Osteocyte (in vitro differentiated cells): ENCODE measurements at places on chromosomes 6 and 20. TPM values are rescaled to one million over a fixed set of nuclear protein-coding genes. Genes with fewer than 3 reads are reported as not detected.

HDGFL1 gene
- total RNA-seq: not detected in 2 replicates

ADNP gene
- 67.4 and 79.6 TPM in 2 replicates for total RNA-seq

EYA2 gene
- total RNA-seq: not detected in 2 replicates

PRKN gene
- 12.7 and 13.4 TPM in 2 replicates for total RNA-seq

TFAP2D gene
- total RNA-seq: not detected in 2 replicates

KIF13A gene
- total RNA-seq: 47.5 and 51.0 TPM in 2 replicates

IPCEF1 gene
- 0.31 and 0.46 TPM in 2 replicates for total RNA-seq

CNBD2 gene
- 3.8 and 4.6 TPM in 2 replicates for total RNA-seq

HAO1 gene
- not detected in 2 replicates for total RNA-seq

SLC22A2 gene
- not detected in 2 replicates for total RNA-seq

VSX1 gene
- total RNA-seq: not detected in 2 replicates

DNA sequence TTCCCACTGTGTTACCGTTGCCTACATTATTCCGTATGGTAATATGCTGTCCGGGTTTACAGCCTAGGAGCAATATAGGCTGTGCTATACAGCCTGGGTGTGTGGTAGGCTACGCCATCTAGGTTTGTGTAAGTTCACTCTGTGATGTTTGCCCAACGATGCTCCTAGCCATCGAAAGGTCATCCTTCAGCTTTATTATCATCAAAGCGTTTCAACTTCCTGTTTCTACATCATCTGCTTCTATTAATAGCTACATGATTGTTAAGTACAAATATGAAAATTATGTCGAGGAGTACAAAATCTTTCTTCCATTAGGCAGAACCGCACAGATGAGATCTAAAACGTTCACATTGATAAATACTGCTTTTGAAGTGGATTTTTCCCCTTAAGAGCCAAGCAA lies 69.9 kb downstream of the PPP1R14C start:
- H3K36me3 ChIP-seq: no peaks in the 10 kb centered on the region
- peaks cover 6% of the 10 kb centered on the region for H3K27me3 ChIP-seq
- H3K4me3 ChIP-seq: no peak overlapping the region

GRCh38 chr20:44400970-44401769 lies 45.7 kb downstream of the HNF4A start:
- no peak for DNase-seq
- H3K27ac ChIP-seq: no peak overlapping the region
- no peak overlapping the region for H3K4me3 ChIP-seq
- no peaks in the 10 kb centered on the region for H3K36me3 ChIP-seq
- no peaks in the 10 kb centered on the region for H3K4me1 ChIP-seq

- H3K27me3 ChIP-seq: no peaks in the 10 kb centered on the region
- H3K27ac ChIP-seq: peak overlapping the region; percentile 67
- DNase-seq: no peak
- no peaks in the 10 kb centered on the region for H3K36me3 ChIP-seq
- no peak overlapping the region for H3K4me3 ChIP-seq
Observed at GRCh38 chr6:147782302-147782701, 273.8 kb downstream of the SAMD5 start.

DNA sequence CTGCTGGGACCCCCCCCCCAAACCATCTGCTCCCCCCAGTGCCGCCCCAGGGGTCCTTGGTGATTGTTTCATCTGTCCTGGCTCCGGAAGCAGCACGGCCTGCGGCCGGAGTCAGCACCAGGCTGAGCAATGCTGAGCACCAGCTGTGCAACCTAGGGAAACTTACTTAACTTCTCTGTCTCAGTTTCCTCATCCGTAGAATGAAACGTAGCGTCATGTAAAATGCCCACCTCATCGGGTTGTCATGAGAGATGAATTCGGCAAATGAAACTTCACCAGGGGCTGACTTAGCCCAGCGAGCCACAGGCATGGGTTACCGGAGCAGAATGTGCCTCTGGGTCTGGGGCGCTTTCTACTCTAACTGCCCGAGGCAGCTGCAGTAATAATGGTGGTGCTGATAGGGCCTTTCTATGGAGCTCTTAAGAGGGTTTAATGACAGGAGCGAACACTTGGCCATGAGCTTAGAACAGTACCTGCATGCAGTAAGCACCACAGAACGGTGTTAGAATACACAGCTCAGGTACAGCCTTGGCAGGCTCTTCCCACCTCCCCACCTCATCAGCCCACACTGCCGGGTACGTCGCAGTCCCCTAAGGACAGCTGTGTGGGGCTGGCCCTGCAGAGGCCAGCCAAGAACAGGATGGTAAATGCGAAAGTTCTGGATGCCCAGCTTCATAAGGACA lies 1.7 kb downstream of the THBS2 start:
- H3K27me3 ChIP-seq: peaks cover 7% of the 10 kb centered on the region
- DNase-seq: peak; percentile 54
- peaks cover 48% of the 10 kb centered on the region for H3K36me3 ChIP-seq
- peaks cover 56% of the 10 kb centered on the region for H3K4me1 ChIP-seq
- peak overlapping the region; percentile 88 for H3K4me3 ChIP-seq

GRCh38 chr20:39717936-39718335 lies 755.8 kb downstream of the DHX35 start:
- H3K4me1 ChIP-seq: peaks cover 3% of the 10 kb centered on the region
- H3K4me3 ChIP-seq: no peak overlapping the region
- H3K36me3 ChIP-seq: no peaks in the 10 kb centered on the region

DNA sequence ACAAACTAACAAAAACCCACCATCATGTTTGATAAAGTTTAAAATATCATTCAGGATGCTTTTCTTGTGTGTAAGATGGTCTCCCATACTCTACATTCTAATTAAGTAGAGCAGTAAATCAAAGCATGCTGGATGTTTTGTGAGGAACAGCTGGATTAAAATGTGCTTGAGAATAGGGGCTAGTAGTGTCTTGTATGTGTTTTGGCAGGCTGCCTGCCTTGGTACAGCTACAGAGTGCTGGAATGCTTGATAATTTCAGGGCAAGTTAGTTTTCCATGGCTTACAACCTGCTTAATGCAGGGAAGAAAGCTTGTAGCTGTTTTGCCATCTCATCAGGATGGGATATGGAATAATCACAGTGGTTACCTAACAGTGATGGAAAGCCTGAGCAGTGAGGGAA lies 636.6 kb upstream of the MMS22L start:
- no peaks in the 10 kb centered on the region for H3K36me3 ChIP-seq
- DNase-seq: no peak
- no peak overlapping the region for H3K27ac ChIP-seq
- H3K4me1 ChIP-seq: no peaks in the 10 kb centered on the region
- no peak overlapping the region for H3K4me3 ChIP-seq
- peaks cover 16% of the 10 kb centered on the region for H3K27me3 ChIP-seq

- no peak overlapping the region for H3K27ac ChIP-seq
- H3K36me3 ChIP-seq: peaks cover 9% of the 10 kb centered on the region
- H3K4me1 ChIP-seq: peaks cover 7% of the 10 kb centered on the region
- DNase-seq: no peak
- no peaks in the 10 kb centered on the region for H3K27me3 ChIP-seq
Observed at GRCh38 chr20:35648836-35649235, 15.9 kb downstream of the CPNE1 start.

DNA sequence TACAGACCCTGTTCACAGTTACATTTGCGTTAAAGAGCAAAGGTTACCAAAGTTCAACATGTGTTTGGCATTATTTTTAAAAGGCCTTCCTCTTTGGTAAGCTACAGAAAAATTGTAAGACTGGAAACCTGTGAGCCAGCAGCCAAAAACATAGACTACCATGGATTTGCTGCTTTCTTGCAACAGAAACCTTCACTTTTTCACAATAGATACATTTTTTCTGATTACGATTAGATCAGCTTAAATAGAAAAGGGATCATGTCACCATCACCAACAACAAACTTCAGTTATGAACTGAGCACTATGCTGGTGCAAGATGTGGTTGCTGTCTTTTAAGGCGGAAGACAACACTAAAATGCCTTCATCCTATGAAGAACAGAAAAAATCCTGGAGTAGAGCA lies 112.3 kb upstream of the MARCKS start:
- no peaks in the 10 kb centered on the region for H3K27me3 ChIP-seq
- H3K36me3 ChIP-seq: no peaks in the 10 kb centered on the region
- H3K27ac ChIP-seq: no peak overlapping the region
- peaks cover 5% of the 10 kb centered on the region for H3K4me1 ChIP-seq

DNA sequence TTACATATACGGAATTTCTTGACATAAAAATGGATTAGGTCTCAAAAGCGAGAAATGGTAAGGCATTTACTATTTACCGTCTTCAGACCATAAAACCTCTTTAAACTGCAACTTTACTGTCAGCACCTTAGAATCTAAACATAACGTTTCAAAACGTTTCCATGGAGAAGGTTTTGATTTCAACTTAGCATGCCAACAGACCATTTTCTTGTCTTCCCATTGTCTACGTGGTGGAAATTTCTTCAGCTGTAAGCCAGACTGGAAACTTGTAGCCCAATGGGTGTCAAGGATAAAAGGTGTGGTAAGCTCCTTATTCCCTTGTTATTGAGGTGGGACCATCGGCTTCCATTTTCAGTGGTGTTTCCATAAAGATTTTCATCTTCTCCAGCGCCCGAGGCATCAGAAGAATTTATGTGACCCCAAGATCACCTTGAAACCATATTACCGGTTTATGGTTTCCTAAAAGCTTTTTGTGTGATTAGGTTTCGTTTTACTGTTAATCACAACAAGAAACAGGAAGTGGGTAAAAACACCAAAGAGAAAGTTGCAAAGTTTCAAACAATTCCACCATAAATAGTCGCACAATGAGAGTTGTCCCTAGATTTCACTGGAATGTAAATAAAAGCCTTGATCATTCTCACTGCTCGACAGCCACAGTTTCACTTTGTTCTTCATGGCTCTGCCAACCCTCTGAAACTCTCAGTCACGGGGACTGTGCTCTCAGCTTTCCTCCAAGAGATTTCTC lies 63.0 kb upstream of the CD2AP start:
- H3K36me3 ChIP-seq: no peaks in the 10 kb centered on the region
- peaks cover 14% of the 10 kb centered on the region for H3K4me1 ChIP-seq
- no peak for DNase-seq
- H3K27me3 ChIP-seq: peaks cover 5% of the 10 kb centered on the region
- H3K4me3 ChIP-seq: peak overlapping the region; percentile 42
- H3K27ac ChIP-seq: peak overlapping the region; percentile 72

- peak overlapping the region; percentile 99 for H3K27ac ChIP-seq
- H3K36me3 ChIP-seq: no peaks in the 10 kb centered on the region
- no peaks in the 10 kb centered on the region for H3K27me3 ChIP-seq
- H3K4me1 ChIP-seq: peaks cover 27% of the 10 kb centered on the region
Observed at GRCh38 chr6:73586416-73586974, 65.7 kb upstream of the EEF1A1 start.

- H3K36me3 ChIP-seq: no peaks in the 10 kb centered on the region
- DNase-seq: no peak
- H3K27me3 ChIP-seq: no peaks in the 10 kb centered on the region
- H3K4me1 ChIP-seq: peaks cover 17% of the 10 kb centered on the region
- no peak overlapping the region for H3K27ac ChIP-seq
Observed at GRCh38 chr20:10789386-10789785, 115.6 kb upstream of the JAG1 start.

GRCh38 chr20:58097943-58098342 lies 130.5 kb downstream of the ANKRD60 start:
- DNase-seq: peak; percentile 10
- no peak overlapping the region for H3K4me3 ChIP-seq
- peaks cover 5% of the 10 kb centered on the region for H3K4me1 ChIP-seq
- H3K27me3 ChIP-seq: peaks cover 32% of the 10 kb centered on the region
- no peaks in the 10 kb centered on the region for H3K36me3 ChIP-seq
- no peak overlapping the region for H3K27ac ChIP-seq

GRCh38 chr20:36644032-36644705 lies 1.8 kb downstream of the SLA2 start:
- no peaks in the 10 kb centered on the region for H3K27me3 ChIP-seq
- no peak overlapping the region for H3K4me3 ChIP-seq
- H3K27ac ChIP-seq: no peak overlapping the region
- DNase-seq: no peak
- H3K36me3 ChIP-seq: no peaks in the 10 kb centered on the region
- no peaks in the 10 kb centered on the region for H3K4me1 ChIP-seq

GRCh38 chr20:34445177-34446065 lies 70.8 kb upstream of the DYNLRB1 start:
- peak overlapping the region; percentile 4 for H3K27ac ChIP-seq
- no peak overlapping the region for H3K4me3 ChIP-seq
- H3K27me3 ChIP-seq: no peaks in the 10 kb centered on the region

- H3K36me3 ChIP-seq: no peaks in the 10 kb centered on the region
- H3K27me3 ChIP-seq: no peaks in the 10 kb centered on the region
- DNase-seq: no peak
- H3K4me3 ChIP-seq: no peak overlapping the region
Observed at GRCh38 chr20:53302695-53303412, 290.8 kb downstream of the ZNF217 start.

DNA sequence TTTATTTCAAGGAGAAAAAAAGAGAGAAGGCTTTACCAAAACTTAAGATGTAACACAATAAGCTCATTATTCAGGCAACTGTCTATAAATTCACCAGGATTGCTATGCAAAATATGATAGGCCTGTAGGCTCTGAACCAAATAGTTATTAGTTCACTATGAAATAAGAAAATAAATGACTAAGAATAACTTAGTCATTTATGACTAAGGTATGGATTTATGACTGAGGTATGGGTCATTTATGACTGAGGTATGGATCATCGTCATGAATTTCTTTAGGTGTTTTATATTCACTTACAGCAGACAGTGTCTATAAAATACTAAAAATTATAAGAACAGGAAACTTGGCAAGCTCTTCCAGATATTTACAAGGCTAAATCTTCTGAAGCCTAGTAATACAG lies 52.1 kb upstream of the SNX9 start:
- no peaks in the 10 kb centered on the region for H3K27me3 ChIP-seq
- H3K27ac ChIP-seq: no peak overlapping the region
- peaks cover 49% of the 10 kb centered on the region for H3K4me1 ChIP-seq
- H3K4me3 ChIP-seq: no peak overlapping the region

GRCh38 chr6:44855562-44856411 lies 468.3 kb downstream of the CDC5L start:
- no peaks in the 10 kb centered on the region for H3K27me3 ChIP-seq
- H3K36me3 ChIP-seq: no peaks in the 10 kb centered on the region
- peaks cover 35% of the 10 kb centered on the region for H3K4me1 ChIP-seq
- H3K4me3 ChIP-seq: peak overlapping the region; percentile 3

- peaks cover 13% of the 10 kb centered on the region for H3K36me3 ChIP-seq
- no peaks in the 10 kb centered on the region for H3K4me1 ChIP-seq
- H3K27me3 ChIP-seq: no peaks in the 10 kb centered on the region
- no peak overlapping the region for H3K4me3 ChIP-seq
- H3K27ac ChIP-seq: no peak overlapping the region
- DNase-seq: no peak
Observed at GRCh38 chr20:16378712-16379370, 194.4 kb downstream of the KIF16B start.

DNA sequence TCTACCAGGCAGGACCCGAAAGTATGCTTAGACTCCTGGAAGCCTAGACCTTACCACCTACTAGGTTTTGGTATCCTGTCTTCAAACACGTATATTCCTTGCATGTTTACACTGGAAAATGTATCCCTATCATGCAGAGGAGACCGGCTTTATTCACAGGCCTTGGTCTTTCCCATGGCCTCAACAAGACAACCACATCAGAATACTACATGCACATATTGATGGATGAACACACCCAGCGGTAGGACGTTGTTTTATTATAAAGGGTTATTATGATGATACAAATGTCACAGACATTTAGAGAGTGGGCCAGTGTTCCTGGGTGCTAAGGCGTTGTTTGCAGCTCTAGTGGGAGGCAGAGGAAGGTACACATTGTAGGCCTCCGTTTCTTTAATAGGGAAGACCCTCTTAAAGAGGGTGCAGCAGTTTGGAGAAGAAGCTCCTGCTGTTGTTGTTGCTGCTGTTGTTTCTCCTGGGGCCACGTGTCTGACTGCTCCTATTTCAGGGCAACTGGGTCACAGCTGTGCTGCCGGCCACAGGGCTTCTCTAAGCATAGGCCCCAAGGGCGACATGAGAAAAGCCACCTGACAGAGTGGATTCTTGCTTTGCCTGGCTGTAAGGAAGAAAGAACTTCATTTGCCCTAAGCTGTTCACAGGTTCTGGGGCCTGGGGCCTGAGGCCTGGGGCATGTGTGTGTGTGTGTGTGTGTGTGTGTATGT lies 98.3 kb upstream of the SASH1 start:
- DNase-seq: no peak
- peak overlapping the region; percentile 73 for H3K27ac ChIP-seq
- H3K27me3 ChIP-seq: no peaks in the 10 kb centered on the region
- peaks cover 65% of the 10 kb centered on the region for H3K4me1 ChIP-seq
- H3K36me3 ChIP-seq: no peaks in the 10 kb centered on the region
